ENCODE measurements at places on chromosomes 16 and 17.

DNA sequence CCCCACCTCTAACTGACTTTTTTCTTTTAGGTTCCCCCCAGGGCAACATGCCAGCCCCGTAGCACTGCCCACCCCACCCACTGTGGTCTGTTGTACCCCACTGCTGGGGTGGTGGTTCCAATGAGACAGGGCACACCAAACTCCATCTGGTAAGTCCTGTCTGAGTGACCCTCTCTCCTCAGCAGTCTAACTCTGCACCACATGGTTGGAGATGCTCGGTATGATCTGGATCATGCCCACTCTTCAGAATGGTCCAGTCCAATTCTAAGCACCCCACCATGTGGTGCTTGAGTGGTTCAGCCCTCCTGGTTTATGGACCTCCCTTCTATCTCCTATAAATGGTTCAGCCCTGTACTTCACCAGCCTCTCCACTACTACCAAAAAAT is 5.9 kb downstream of the KDM6B start:
- peaks cover 15% of the 10 kb centered on the region for H3K36me3 ChIP-seq
- no peak for DNase-seq
- no peak overlapping the region for H3K27ac ChIP-seq
- H3K4me1 ChIP-seq = peaks cover 57% of the 10 kb centered on the region

DNA sequence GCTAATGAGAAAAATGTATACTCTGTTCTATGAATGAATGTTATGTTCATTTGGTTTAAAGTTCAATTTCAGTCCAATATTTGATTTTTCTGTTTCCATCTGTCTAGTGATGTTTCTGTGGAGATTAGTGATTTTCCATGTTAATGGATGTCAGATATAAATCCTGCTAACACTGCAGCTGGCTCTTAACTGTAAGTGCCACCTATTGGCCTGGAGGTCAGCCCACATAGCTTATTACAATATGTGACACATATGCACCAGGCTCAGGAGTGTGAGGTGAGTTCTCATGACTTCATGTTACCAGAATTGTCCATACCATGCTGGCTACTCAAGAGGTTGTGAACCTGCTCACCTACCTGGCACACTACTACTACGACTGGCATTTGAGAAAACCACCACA is 17.1 kb downstream of the ATF7IP2 start:
- H3K27me3 ChIP-seq = no peaks in the 10 kb centered on the region
- H3K4me1 ChIP-seq = peaks cover 5% of the 10 kb centered on the region
- no peak overlapping the region for H3K27ac ChIP-seq

- H3K27ac ChIP-seq = no peak overlapping the region
- H3K4me3 ChIP-seq = no peak overlapping the region
- H3K27me3 ChIP-seq = no peaks in the 10 kb centered on the region
- no peaks in the 10 kb centered on the region for H3K36me3 ChIP-seq
- no peak for DNase-seq
Observed at GRCh38 chr16:85078226-85078625, 34.0 kb downstream of the CIBAR2 start.

- no peak overlapping the region for H3K27ac ChIP-seq
- no peak overlapping the region for H3K4me3 ChIP-seq
- H3K4me1 ChIP-seq = peaks cover 3% of the 10 kb centered on the region
- peak; percentile 74 for DNase-seq
Observed at GRCh38 chr17:18248300-18248731, 10.2 kb downstream of the FLII start.

- H3K4me3 ChIP-seq = no peak overlapping the region
- no peaks in the 10 kb centered on the region for H3K4me1 ChIP-seq
- no peak for DNase-seq
- peaks cover 27% of the 10 kb centered on the region for H3K36me3 ChIP-seq
- H3K27ac ChIP-seq = no peak overlapping the region
Observed at GRCh38 chr16:22417019-22417418, 42.6 kb upstream of the CDR2 start.

- no peaks in the 10 kb centered on the region for H3K4me1 ChIP-seq
- H3K27me3 ChIP-seq = peaks cover 28% of the 10 kb centered on the region
- DNase-seq = peak; percentile 53
- no peaks in the 10 kb centered on the region for H3K36me3 ChIP-seq
- H3K4me3 ChIP-seq = no peak overlapping the region
- no peak overlapping the region for H3K27ac ChIP-seq
Observed at GRCh38 chr17:74176546-74177001, 26.9 kb upstream of the RPL38 start.

- H3K4me3 ChIP-seq = no peak overlapping the region
- no peak for DNase-seq
- peaks cover 6% of the 10 kb centered on the region for H3K4me1 ChIP-seq
- H3K27ac ChIP-seq = no peak overlapping the region
Observed at GRCh38 chr16:84009282-84009681, 33.3 kb downstream of the SLC38A8 start.

- no peak for DNase-seq
- H3K36me3 ChIP-seq = no peaks in the 10 kb centered on the region
- H3K27ac ChIP-seq = no peak overlapping the region
- H3K4me1 ChIP-seq = peaks cover 18% of the 10 kb centered on the region
- H3K4me3 ChIP-seq = no peak overlapping the region
Observed at GRCh38 chr17:77596491-77597417, 361.7 kb upstream of the TNRC6C start.

GRCh38 chr17:48295362-48296288 is 134.4 kb downstream of the SKAP1 start:
- no peaks in the 10 kb centered on the region for H3K27me3 ChIP-seq
- no peak for DNase-seq
- peak overlapping the region; percentile 72 for H3K4me3 ChIP-seq
- H3K4me1 ChIP-seq = peaks cover 56% of the 10 kb centered on the region
- peaks cover 20% of the 10 kb centered on the region for H3K36me3 ChIP-seq

- peak; percentile 9 for DNase-seq
- no peaks in the 10 kb centered on the region for H3K27me3 ChIP-seq
- peak overlapping the region; percentile 21 for H3K27ac ChIP-seq
- no peak overlapping the region for H3K4me3 ChIP-seq
Observed at GRCh38 chr17:57672971-57673370, 72.1 kb downstream of the CCDC182 start.

- H3K27me3 ChIP-seq = peaks cover 21% of the 10 kb centered on the region
- no peak overlapping the region for H3K4me3 ChIP-seq
- no peak for DNase-seq
Observed at GRCh38 chr16:17556276-17557052, 85.7 kb upstream of the XYLT1 start.

- H3K4me1 ChIP-seq = no peaks in the 10 kb centered on the region
- DNase-seq = no peak
- no peaks in the 10 kb centered on the region for H3K36me3 ChIP-seq
- H3K4me3 ChIP-seq = no peak overlapping the region
- peaks cover under 1% of the 10 kb centered on the region for H3K27me3 ChIP-seq
Observed at GRCh38 chr17:68694791-68695485, 93.8 kb upstream of the FAM20A start.

DNA sequence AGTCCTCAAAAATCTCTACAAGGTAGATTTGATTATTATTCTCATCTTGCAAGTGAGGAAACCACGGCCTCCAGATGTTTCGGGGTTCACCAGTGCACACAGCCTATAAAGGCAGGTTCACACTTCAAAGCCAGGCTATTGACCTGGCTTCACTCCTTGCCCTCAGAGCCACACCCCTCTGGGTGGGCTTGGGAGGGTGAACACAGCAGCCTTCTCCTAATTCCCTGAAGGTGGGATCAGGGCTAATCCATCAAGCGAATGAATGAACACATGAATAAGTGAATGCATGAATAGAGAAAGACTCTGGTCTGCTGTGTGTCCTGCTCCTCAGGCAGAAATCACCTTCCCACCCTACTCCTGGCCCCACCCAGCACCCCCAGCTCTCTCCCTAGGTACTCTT is 139.0 kb downstream of the CYLD start:
- no peak overlapping the region for H3K27ac ChIP-seq
- DNase-seq = no peak
- no peaks in the 10 kb centered on the region for H3K27me3 ChIP-seq
- no peaks in the 10 kb centered on the region for H3K4me1 ChIP-seq
- H3K4me3 ChIP-seq = no peak overlapping the region
- H3K36me3 ChIP-seq = no peaks in the 10 kb centered on the region

DNA sequence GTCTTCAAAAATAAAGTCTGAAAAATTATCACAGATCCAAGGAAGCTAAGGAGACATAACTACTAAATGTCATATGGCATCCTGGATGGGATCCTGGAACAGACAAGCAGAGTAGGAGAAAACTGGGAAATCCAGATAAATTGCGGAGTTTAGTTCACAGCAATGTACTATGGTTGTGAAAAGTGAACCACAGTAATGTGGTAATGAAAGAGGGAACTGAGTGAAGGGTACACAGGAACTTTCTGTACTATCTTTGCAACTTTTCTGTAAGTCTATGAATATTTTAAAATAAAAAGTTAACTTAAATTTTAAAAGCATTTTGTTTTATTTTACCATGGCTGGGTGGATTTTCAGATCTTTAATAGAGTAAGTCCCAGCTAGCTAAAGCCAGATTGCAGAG is 16.3 kb downstream of the SLFN12L start:
- no peaks in the 10 kb centered on the region for H3K27me3 ChIP-seq
- peak overlapping the region; percentile 47 for H3K4me3 ChIP-seq
- H3K4me1 ChIP-seq = peaks cover 94% of the 10 kb centered on the region
- no peak for DNase-seq
- peak overlapping the region; percentile 82 for H3K27ac ChIP-seq

GRCh38 chr17:31738067-31738466 is 121.0 kb downstream of the COPRS start:
- H3K4me3 ChIP-seq = no peak overlapping the region
- no peak overlapping the region for H3K27ac ChIP-seq
- H3K4me1 ChIP-seq = no peaks in the 10 kb centered on the region
- no peaks in the 10 kb centered on the region for H3K36me3 ChIP-seq
- H3K27me3 ChIP-seq = peaks cover 22% of the 10 kb centered on the region

- peak overlapping the region; percentile 75 for H3K27ac ChIP-seq
- no peaks in the 10 kb centered on the region for H3K27me3 ChIP-seq
- peaks cover 29% of the 10 kb centered on the region for H3K4me1 ChIP-seq
- peak; percentile 27 for DNase-seq
- peaks cover 21% of the 10 kb centered on the region for H3K36me3 ChIP-seq
Observed at GRCh38 chr16:1707193-1707790, 1.3 kb downstream of the MAPK8IP3 start.

- peaks cover 7% of the 10 kb centered on the region for H3K4me1 ChIP-seq
- peak; percentile 68 for DNase-seq
- peaks cover 16% of the 10 kb centered on the region for H3K36me3 ChIP-seq
- H3K27me3 ChIP-seq = peaks cover 15% of the 10 kb centered on the region
Observed at GRCh38 chr17:49180303-49180702, 30.1 kb downstream of the GNGT2 start.

DNA sequence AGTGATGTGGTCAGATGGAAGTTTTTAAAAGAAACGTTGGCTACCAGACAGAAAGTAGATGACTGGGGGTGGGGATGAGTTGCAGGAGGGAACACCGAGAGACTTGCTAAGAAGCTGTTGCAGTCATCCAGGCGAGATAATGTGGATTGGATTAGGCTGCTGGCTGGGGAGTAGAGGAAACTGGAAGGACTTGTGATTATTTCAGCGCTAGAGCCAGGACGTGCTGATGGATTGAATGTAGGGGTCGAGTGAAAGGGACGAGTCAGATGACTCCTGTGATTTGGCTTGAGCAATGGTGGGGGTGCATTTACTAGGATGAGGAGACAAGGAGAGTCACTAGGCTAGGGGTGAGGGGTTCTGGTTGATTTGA is 88.5 kb downstream of the CLEC16A start:
- H3K27me3 ChIP-seq = no peaks in the 10 kb centered on the region
- DNase-seq = no peak
- peaks cover 85% of the 10 kb centered on the region for H3K36me3 ChIP-seq
- H3K4me1 ChIP-seq = peaks cover 39% of the 10 kb centered on the region
- H3K27ac ChIP-seq = peak overlapping the region; percentile 3

- H3K4me1 ChIP-seq = no peaks in the 10 kb centered on the region
- no peaks in the 10 kb centered on the region for H3K36me3 ChIP-seq
- H3K4me3 ChIP-seq = no peak overlapping the region
- no peaks in the 10 kb centered on the region for H3K27me3 ChIP-seq
- no peak for DNase-seq
Observed at GRCh38 chr16:6284731-6285130, 1047.9 kb upstream of the RBFOX1 start.

- peaks cover 33% of the 10 kb centered on the region for H3K27me3 ChIP-seq
- peak overlapping the region; percentile 30 for H3K27ac ChIP-seq
- peak overlapping the region; percentile 77 for H3K4me3 ChIP-seq
- DNase-seq = peak; percentile 32
- H3K4me1 ChIP-seq = peaks cover 12% of the 10 kb centered on the region
Observed at GRCh38 chr17:48037838-48038323, 284 bp upstream of the COPZ2 start.

- H3K27me3 ChIP-seq = peaks cover 2% of the 10 kb centered on the region
- no peak for DNase-seq
- H3K4me1 ChIP-seq = peaks cover 59% of the 10 kb centered on the region
- H3K4me3 ChIP-seq = no peak overlapping the region
Observed at GRCh38 chr16:79612207-79612606, 11.7 kb upstream of the MAF start.

GRCh38 chr17:2705263-2705662 is 6.3 kb downstream of the CLUH start:
- no peak overlapping the region for H3K4me3 ChIP-seq
- peaks cover 9% of the 10 kb centered on the region for H3K36me3 ChIP-seq
- DNase-seq = no peak
- peaks cover 22% of the 10 kb centered on the region for H3K4me1 ChIP-seq

Data from activated CD4-positive, alpha-beta memory T cell treated with anti-CD3 and anti-CD28 coated beads, Interleukin-2, amount 10 ng/mL, durations not matched to agents 7 days and 5 days (primary cell).